ENCODE measurements at places on chromosomes 11 and 22. TPM values are rescaled to one million over a fixed set of nuclear protein-coding genes. Genes with fewer than 3 reads are reported as not detected.
A peak's percentile ranks its signal among the peaks of the same experiment; 100 is the strongest.

GRCh38 chr22:49754696-49755630, 72.7 kb downstream of the BRD1 start:
- H3K27me3 ChIP-seq: no peaks in the 10 kb centered on the region
- no peaks in the 10 kb centered on the region for H3K36me3 ChIP-seq
- no peak overlapping the region for H3K4me3 ChIP-seq
- no peak overlapping the region for H3K27ac ChIP-seq

DNA sequence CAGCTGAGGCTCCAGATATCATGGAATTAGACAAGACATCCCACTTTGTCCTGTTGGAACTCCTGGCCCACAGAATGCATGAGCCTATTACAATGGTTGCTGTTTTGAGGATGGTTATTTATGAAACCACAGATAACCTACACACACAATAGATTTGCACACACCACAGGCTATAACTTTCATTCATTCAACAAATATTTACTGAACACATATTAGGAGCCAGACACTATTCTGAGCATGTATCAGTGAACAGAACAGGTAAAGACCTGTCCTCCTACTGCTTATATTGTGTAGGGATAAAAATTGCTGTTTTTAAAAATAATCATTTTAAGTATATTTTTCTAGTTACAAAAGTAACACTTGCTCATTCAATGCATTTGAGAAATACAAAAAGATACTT, 13.4 kb upstream of the LDLRAD3 start:
- no peak for DNase-seq
- H3K4me3 ChIP-seq: no peak overlapping the region
- H3K4me1 ChIP-seq: peaks cover 28% of the 10 kb centered on the region

DNA sequence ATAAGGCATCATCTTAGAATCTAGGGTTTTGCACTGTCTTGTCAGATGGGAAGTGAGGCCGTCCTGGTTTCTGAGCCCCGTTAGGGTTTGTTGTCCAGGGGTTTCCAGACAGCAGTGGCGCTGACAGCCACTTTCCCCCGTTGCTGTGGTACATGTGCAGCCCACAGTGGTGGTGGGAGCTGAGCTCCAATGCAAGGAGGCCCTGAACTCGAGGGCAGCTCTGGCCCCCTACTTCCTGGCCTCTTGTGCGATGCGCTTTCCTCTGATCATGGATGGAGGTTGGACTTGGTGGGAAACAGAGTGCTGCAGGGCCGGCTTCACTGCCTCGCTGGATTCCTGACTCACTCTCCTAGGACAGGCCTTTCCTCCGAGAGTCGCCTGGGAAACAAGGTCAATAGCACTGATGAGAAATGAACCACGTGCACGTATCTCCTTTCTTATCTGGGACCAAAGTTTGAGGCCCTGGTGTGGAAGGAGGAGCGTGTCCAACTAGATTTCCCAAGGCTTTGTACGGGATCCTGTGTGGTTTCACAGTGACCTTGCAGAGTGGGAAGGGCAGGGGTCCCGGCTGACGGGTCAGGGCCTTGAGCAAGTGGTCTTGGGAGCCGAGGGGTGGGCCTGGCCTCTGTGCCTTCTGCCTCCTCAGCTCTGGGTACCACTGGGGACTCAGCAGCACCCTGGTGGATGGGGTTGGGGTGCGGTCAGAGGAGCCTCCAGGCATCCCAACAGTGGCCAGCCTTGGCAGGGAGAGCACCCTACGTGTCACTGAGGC, 3.7 kb downstream of the PHRF1 start:
- H3K4me3 ChIP-seq: no peak overlapping the region
- H3K27ac ChIP-seq: no peak overlapping the region
- peaks cover 39% of the 10 kb centered on the region for H3K4me1 ChIP-seq
- DNase-seq: no peak
- no peaks in the 10 kb centered on the region for H3K36me3 ChIP-seq

Gene ISX
- total RNA-seq: not detected

- no peak overlapping the region for H3K4me3 ChIP-seq
- H3K36me3 ChIP-seq: no peaks in the 10 kb centered on the region
- DNase-seq: no peak
- H3K4me1 ChIP-seq: no peaks in the 10 kb centered on the region
- no peaks in the 10 kb centered on the region for H3K27me3 ChIP-seq
- no peak overlapping the region for H3K27ac ChIP-seq
Observed at GRCh38 chr22:40000171-40000570, 5.4 kb downstream of the FAM83F start.

GRCh38 chr11:60305906-60306619, 21.0 kb upstream of the MS4A6E start:
- no peaks in the 10 kb centered on the region for H3K27me3 ChIP-seq
- no peak overlapping the region for H3K4me3 ChIP-seq
- no peaks in the 10 kb centered on the region for H3K4me1 ChIP-seq
- DNase-seq: no peak

GRCh38 chr11:70699294-70700221, 301.2 kb downstream of the CTTN start:
- H3K4me1 ChIP-seq: no peaks in the 10 kb centered on the region
- H3K36me3 ChIP-seq: no peaks in the 10 kb centered on the region
- H3K4me3 ChIP-seq: no peak overlapping the region
- no peak for DNase-seq
- H3K27me3 ChIP-seq: no peaks in the 10 kb centered on the region
- no peak overlapping the region for H3K27ac ChIP-seq

Gene MAP6
- total RNA-seq: 0.56 TPM

Gene KLHDC7B
- not detected for total RNA-seq

- no peak overlapping the region for H3K27ac ChIP-seq
- no peaks in the 10 kb centered on the region for H3K36me3 ChIP-seq
- peaks cover 85% of the 10 kb centered on the region for H3K27me3 ChIP-seq
- H3K4me3 ChIP-seq: peak overlapping the region; percentile 58
- no peak for DNase-seq
Observed at GRCh38 chr11:69637198-69637940, 3.6 kb upstream of the CCND1 start.

Gene SUSD2
- total RNA-seq: 1.1 TPM

GRCh38 chr22:20173246-20173645, 22.4 kb upstream of the CCDC188 start:
- no peak for DNase-seq
- H3K4me1 ChIP-seq: no peaks in the 10 kb centered on the region
- H3K27me3 ChIP-seq: no peaks in the 10 kb centered on the region
- H3K36me3 ChIP-seq: no peaks in the 10 kb centered on the region
- H3K4me3 ChIP-seq: no peak overlapping the region
- H3K27ac ChIP-seq: no peak overlapping the region

DNA sequence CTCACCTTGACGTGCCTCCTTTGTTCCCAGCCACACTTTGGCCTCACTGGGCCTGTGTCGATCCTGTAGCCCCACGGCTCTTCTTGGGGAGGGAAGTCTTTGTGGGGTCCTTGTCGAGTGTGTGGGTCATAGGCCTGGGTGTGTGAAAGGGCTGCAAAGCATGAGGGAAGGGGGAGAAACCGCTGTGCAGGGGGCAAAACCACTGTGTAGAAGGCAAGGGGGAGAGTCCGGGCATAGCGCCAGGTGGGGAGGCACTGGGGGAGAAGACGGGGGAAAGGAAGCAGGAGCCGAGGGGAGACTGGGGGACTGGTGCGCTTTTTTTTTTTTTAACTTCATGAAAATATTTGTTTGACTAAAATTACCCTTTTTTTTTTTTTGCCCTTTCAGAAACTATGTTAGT, 65.1 kb upstream of the RASD2 start:
- H3K27ac ChIP-seq: no peak overlapping the region
- H3K4me1 ChIP-seq: peaks cover 2% of the 10 kb centered on the region
- no peaks in the 10 kb centered on the region for H3K27me3 ChIP-seq
- no peak overlapping the region for H3K4me3 ChIP-seq
- DNase-seq: no peak

DNA sequence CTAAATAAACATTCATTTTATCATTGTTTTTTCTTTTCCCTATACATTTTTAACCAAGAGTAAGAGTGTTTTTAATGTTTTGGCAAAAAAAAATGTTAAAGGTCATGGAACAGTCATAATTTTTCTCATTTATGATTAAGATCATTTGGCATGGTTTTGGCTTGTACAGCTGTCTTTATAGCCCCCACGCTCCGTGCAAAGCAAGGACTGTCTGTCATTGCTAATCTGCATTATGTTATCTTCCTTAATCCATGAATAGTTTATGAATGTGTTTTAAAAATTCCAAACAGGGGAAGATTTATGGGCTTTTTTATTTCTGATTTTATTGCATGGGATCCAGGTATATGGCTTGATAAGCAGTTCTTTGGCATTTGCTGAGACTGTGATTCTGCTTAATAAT, 28.1 kb downstream of the PGM2L1 start:
- DNase-seq: no peak
- H3K36me3 ChIP-seq: no peaks in the 10 kb centered on the region
- H3K4me3 ChIP-seq: no peak overlapping the region

Gene RBMXL2
- total RNA-seq: not detected

DNA sequence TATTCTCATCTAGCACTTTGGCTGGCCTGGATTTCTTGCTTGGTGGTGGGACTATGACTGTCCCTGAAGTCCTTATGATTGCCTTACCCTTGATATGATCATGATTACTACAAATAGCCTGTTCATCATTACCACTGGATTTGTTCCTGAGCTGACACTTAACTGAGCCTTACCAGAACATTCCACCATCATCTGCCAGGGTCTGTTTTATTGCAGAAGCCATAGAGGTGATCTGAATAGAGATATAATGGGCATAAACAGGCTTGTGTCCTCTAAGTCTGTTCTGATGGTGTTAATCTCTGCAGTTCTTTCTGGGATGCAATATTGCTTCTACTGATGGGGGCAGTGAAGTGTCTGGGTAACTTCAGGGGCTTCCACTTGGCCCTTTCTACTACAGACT, 12.4 kb upstream of the ALG8 start:
- no peak overlapping the region for H3K27ac ChIP-seq
- H3K4me3 ChIP-seq: no peak overlapping the region
- DNase-seq: no peak
- no peaks in the 10 kb centered on the region for H3K27me3 ChIP-seq
- H3K4me1 ChIP-seq: peaks cover 5% of the 10 kb centered on the region

Gene C11orf16
- total RNA-seq: not detected

- no peak for DNase-seq
- H3K36me3 ChIP-seq: no peaks in the 10 kb centered on the region
- H3K27me3 ChIP-seq: no peaks in the 10 kb centered on the region
Observed at GRCh38 chr11:115895594-115895993, 391.4 kb upstream of the CADM1 start.

Gene PHF21B
- 0.26 TPM for total RNA-seq

DNA sequence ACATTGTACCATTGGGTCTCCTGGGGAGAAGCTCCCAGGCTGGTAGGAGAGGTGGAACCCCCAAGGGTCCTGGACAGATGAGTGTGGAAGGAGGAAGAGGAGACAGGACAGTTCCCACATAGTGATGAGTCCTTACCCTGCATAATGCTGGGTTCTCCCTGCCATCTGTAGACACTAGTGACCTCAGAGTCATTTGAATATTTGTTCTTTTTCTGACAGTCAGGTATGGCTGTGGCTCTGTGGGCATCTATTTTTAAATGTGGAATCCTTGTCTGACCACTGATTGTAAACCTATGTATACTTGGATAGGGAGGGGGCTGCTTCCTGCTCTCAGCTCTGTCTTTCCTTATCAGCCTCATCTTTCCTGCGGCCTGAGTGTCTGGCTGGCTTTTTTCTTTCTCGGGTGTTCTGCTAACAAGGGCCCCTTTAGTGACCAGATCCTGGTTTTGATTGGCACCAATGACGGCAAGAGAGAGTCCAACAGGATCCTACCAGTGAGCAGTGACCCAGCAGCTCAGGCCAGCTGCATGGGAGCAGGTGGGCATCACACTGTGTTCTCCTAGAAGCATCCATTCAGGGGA, 2.6 kb upstream of the SLC5A1 start:
- no peak overlapping the region for H3K4me3 ChIP-seq
- H3K36me3 ChIP-seq: no peaks in the 10 kb centered on the region
- no peak for DNase-seq
- peaks cover 5% of the 10 kb centered on the region for H3K4me1 ChIP-seq

DNA sequence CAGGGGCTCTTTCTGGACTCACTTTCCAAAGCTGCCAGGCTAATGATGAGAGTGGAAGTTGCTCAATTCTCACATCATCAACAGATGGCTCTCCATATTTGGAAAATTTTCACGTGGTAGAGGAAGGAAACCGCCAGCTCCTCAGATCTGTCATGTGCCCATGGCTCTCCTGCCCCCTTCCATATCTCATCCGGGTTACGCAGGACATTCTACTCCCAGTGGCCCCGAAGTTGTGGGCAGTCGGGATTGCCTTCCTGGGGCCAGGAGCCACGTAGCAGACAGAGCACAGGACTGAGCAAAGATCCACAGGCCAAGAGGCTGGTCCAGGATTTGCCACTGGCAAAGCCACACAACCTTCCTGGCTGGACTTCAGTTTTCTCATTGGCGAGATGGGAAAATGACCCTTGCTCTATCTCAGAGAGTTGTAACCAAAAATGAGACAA, 38.8 kb downstream of the RPUSD4 start:
- H3K36me3 ChIP-seq: peaks cover 16% of the 10 kb centered on the region
- no peak for DNase-seq
- H3K27ac ChIP-seq: no peak overlapping the region
- no peaks in the 10 kb centered on the region for H3K27me3 ChIP-seq
- no peak overlapping the region for H3K4me3 ChIP-seq
- H3K4me1 ChIP-seq: peaks cover 12% of the 10 kb centered on the region

GRCh38 chr11:99197477-99197876, 176.7 kb downstream of the CNTN5 start:
- H3K27me3 ChIP-seq: no peaks in the 10 kb centered on the region
- no peak overlapping the region for H3K4me3 ChIP-seq
- no peaks in the 10 kb centered on the region for H3K36me3 ChIP-seq

GRCh38 chr11:34068111-34068510, 16.6 kb downstream of the CAPRIN1 start:
- H3K27me3 ChIP-seq: no peaks in the 10 kb centered on the region
- no peaks in the 10 kb centered on the region for H3K36me3 ChIP-seq
- peaks cover 45% of the 10 kb centered on the region for H3K4me1 ChIP-seq
- no peak overlapping the region for H3K4me3 ChIP-seq
- no peak for DNase-seq
- H3K27ac ChIP-seq: peak overlapping the region; percentile 30

All from psoas muscle (tissue), 8 donors.